WTC11 (cell line): ENCODE measurements at places on chromosomes 1 and 21. TPM values are rescaled to one million over a fixed set of nuclear protein-coding genes. Genes with fewer than 3 reads are reported as not detected.
A peak's percentile ranks its signal among the peaks of the same experiment; 100 is the strongest.

DNA sequence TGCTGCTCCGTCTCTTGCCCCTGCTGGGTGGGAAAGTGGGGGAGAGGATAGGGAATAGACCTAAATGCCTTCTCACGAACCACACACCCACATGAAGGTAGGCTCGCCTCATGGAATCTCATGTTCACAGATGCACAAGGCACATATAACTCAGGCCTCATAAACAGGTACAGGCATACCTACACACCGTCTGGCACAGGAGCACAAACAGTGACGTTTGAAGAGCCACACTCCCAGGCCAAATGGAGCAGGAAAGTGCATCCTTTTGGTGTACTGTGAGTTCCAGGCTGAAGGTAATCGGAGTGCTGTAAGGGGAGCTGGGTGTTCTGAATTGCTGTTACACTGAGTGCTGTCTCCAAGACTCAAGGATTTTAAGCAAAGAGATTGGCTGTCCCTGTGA is 13.1 kb downstream of the UTP11 start:
- peaks cover 41% of the 10 kb centered on the region for H3K36me3 ChIP-seq
- DNase-seq: no peak
- H3K4me1 ChIP-seq: peaks cover 46% of the 10 kb centered on the region
- H3K27me3 ChIP-seq: no peaks in the 10 kb centered on the region

DNA sequence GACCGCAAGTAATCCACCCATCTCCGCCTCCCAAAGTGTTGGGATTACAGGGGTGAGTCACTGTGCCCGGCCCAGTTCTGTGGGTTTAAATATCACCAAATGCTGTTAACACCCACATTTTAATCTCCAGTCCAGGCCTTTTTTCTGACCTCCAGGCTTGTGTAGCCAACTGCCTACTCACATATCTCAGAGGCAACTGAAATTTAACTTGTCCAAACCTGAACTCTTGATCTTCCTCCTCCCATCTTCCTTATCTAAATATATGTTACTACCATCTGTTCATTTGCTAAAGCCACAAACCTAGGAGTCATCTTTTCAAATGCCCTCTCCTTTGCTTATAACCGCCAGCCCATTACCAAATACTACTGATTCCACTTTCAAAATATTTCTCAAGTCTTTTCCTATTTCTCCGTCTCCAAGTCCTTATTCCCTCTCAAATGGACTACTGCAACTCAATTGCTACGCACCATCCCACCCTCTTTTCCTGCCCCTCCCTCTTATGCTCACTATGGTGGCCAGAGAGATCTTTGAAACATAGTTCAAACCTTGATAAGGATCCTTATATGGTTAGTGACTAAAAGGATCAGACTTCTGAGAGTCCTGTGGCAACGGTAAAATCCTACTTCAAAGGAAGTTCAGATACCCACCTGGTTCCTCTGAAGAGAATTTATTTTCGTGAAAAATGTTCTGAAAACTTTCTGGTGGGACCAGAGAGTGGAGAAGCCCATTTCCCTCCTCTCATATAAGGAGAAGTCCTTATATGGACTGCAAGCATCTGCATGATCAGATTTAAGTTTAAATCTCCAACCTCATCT is 78.5 kb upstream of the CDC42BPA start:
- H3K27me3 ChIP-seq: no peaks in the 10 kb centered on the region
- DNase-seq: no peak
- H3K27ac ChIP-seq: no peak overlapping the region

GRCh38 chr1:31155216-31155806 is 84.4 kb downstream of the NKAIN1 start:
- H3K4me1 ChIP-seq: peaks cover 14% of the 10 kb centered on the region
- H3K27me3 ChIP-seq: no peaks in the 10 kb centered on the region

DNA sequence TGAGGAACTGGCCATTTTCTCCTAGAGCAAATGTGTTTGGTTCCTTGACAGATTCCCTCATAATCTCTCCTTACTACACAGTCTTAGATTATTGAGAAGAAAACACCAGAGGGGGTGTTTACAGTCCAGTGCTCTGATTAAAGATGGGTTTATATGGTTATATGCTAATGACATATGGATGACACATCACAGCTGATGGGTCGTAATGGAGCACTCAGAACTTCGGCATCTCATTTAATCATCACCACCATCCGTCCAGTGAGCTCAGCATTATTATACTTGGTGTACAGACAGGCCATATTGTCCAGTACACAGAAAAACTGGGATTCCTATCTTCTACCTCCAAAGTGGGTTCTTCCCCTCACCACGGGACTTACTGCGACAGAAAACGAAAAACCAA is 22.3 kb upstream of the NR5A2 start:
- no peaks in the 10 kb centered on the region for H3K4me1 ChIP-seq
- H3K27ac ChIP-seq: no peak overlapping the region
- no peak overlapping the region for H3K4me3 ChIP-seq
- no peaks in the 10 kb centered on the region for H3K27me3 ChIP-seq

DNA sequence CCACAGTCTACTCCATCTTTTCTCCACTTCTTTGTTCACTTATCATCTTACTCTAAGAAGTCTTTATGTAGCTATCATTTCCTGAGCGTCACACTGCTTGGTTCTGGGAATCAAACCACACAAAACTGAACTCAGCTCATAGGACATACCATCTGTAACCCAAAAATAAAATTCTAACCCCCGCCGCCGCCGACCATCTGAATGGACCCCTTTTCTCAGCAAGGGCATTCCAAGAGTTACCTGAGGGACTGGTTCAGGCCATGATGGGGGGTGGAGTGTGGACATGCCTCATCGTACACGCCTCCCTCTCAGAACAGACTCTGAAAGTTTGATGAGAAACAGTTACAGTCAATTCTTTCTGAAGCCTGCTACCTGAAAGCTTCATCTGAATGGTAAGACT is 12.6 kb upstream of the CHI3L2 start:
- H3K27me3 ChIP-seq: peaks cover 7% of the 10 kb centered on the region; the same call in 1 of the 2 replicates
- H3K36me3 ChIP-seq: no peaks in the 10 kb centered on the region
- H3K27ac ChIP-seq: peak overlapping the region; percentile 51
- H3K4me3 ChIP-seq: no peak overlapping the region

- H3K27ac ChIP-seq: no peak overlapping the region
- no peak for DNase-seq
- H3K36me3 ChIP-seq: peaks cover 73% of the 10 kb centered on the region
- H3K4me3 ChIP-seq: no peak overlapping the region
- H3K4me1 ChIP-seq: no peaks in the 10 kb centered on the region
Measured at GRCh38 chr1:152801333-152801732, 4.8 kb downstream of the LCE1D start.

The PLEKHN1 gene
- 2.9 to 3.4 TPM (median 3.0 TPM) in 3 replicates for total RNA-seq
